Hepatocyte (in vitro differentiated cells): ENCODE measurements at places on chromosomes 3 and 15.

DNA sequence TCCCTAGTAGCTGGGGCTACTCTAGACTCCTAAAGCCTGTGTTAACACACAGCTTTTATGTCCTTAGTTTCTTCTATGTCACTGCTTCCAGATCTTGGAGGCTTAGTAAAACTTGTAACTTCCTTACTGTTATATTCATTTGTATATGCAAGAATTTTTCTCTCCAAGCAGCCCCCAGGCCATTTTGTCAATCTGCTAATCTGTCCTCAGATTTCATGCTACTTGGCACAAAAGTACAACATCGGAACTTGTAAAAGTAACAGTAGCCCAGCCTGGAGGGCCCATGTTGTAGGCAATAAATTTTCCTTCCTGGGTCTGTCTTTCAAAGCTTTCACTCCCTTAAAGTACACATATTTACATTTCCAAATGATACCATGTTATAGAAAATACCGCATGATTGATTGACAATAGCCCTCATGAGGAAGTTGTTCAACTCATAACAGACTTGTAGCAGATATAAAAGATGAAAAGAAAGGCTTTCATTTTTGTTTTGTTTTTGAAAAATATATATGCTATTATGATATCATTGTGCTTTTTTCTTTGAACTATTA lies 324.2 kb downstream of the NEK10 start:
- no peak for DNase-seq

DNA sequence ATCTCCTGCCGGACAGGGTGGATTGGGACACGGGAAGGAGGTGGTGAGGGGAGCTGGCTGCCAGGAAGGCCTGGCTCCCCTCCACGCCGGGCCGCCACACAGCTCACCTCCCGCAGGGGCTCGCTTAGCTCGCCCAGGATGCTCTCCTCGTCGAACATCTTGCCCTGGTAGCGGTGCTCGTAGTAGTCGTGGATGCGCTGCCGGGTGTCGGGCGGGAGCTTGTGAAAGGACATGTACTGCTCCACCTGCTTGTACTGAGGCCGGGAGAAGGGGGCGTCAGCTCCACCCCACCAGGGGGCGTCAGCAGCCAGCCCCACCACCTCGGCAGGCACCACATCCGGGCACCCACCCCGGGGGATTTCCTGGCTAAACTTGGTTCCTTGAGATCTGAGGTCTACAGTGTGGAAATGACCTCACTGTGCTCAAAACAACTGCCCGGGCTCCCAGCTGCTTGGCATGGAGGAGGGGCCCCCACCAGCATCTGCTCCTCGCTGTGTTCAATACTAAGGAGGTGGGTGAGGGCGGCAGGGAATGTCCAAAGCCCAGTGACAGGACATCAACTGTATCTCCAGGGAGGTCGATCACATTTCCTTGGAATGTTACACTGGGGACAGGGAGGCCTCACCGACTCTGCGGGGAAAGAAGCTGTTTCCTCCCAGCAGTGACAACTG lies 43.4 kb downstream of the HCN4 start:
- DNase-seq = no peak

- peak; percentile 59 for DNase-seq
Observed at GRCh38 chr3:168248383-168249204, 152.9 kb upstream of the GOLIM4 start.

DNA sequence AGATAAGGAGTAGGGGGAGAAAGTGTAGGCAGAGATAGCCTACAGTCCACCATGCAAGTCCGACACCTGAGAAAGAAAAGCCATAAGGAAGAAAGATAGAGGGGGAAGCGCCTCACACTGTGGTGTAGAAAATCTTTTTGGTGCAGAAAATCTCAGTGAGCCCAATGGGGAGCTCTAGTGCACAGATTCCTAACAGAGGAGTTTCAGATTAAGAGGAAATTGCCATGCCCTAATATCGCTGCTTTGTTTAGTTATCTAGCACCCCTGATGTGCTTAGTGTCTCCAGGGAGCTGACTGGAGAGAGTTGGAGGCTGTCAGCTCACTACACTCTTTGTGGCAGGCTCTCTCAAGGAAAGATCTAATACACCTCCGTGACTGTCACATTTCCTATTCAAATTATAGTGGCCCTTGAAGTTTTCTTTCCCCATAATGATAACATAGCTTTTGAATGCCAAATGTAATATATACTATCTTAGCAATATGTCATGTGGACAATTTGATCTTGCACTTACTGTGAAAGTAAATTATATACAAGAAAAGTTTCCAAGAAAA lies 33.7 kb downstream of the CGGBP1 start:
- DNase-seq = no peak

DNA sequence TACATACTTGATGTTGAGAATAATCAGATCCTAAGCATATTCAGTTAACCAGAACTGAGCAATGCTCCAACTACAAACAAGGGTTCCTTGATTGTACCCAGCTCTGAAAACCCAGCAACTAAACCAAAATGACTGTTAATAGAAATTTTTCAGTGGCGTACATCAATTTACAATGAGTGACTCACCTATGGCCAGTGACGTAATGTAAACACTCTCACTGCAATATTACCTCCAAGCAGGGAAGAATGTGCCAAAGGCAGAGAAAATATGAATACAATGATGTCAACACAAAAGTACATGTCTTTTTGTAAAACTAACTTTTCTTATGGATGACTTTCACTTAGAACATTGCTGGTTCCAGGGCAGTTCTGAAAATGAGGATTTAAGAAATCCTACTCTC lies 611.3 kb downstream of the EDEM1 start:
- DNase-seq = no peak

GRCh38 chr3:11226042-11226370 lies 46.2 kb upstream of the ATG7 start:
- no peak for DNase-seq

GRCh38 chr3:108406063-108406660 lies 104.2 kb downstream of the MYH15 start:
- DNase-seq = no peak

- no peak for DNase-seq
Observed at GRCh38 chr3:129428007-129428375, 445 bp downstream of the EFCAB12 start.

DNA sequence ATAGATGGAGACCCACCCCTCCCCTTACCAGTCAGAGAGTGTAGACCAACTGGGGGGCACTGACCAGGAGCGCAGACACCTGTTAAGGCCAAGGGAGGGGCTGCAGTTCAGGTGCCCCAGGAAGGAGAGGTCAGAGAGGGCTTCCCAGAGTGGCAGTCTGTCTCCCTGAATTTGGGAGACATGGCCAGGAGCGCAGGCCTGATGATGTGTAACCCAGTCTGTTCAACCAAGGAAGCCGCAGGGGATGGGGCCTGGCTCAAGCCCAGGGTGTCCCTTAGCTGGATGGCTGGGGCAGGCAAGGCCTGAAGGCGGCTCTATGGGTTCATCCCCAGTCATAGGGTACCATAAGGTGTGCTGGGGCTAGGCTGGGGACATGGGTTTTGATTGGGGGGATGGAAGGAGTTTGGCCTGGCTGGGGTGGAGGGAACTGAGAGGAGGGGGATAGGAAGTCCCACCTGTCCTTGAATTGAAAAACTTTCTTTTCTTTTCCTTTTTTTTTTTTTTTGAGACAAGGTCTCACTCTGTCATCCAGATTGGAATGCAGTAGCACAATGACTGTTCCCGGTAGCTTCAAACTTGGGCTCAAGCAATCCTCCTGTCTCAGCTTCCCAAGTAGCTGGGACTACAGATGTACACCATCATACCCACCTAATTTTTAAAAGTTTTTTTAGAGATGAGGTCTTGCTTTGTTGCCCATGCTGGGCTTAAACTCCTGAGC lies 75.7 kb downstream of the SMAD6 start:
- no peak for DNase-seq

DNA sequence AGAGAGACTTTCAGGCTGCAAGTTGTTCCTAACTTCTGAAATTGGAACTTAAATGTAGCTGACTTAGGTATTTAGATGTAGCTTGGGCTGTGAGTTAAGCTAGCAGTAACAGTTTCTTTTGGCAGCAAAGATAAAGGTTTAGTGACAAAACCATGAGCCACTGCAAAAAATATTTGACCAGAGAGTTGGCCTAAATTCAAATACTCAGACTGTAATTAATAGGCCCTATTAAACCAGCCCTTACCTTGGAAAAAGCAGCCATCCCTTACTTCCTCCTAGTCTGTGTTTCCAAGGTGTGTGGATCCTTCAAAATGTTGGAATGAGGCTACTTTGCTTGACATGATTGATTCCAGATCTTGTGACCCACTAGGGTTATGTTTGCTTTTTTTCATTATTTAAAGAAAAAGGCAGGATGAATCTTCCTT lies 8.2 kb downstream of the TPM1 start:
- no peak for DNase-seq

GRCh38 chr15:23529891-23530290 lies 35.6 kb upstream of the MKRN3 start:
- no peak for DNase-seq

- no peak for DNase-seq
Observed at GRCh38 chr3:66703501-66703900, 202.7 kb upstream of the LRIG1 start.

DNA sequence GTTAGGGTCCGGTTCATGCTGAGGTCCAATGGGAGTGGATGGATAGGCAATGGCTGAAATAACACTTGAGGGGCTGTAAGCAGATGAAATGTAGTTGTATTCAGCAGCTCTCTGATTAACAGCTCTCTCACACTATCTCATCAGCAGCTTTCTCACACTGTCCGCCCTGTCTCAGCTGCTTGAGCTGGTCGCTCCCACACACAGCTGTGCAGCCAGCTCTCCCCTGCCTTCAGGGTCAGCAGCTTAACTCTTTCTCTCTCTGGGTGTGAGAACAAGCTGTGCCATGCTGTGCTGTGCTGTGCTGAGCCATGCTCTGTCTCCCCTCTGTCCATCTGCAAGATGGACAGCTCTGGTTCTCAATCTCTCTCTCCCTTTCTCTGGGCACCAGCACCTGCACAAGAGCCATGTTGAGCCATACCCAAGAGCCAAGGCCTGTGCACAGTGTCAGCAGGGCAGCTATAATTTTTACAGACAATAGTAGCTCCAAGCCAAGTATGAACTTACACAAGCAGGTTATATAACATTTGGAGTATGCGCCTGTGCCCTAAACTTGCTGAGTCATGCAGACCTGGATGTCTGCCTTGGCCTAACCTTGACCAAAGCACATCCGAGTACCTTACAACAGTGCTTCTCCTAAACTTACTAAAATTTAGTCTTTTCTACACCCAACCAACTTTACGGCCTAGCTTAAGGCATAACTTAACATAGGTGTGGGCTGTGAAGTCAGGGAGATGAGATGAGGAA lies 291.3 kb upstream of the TRIM42 start:
- no peak for DNase-seq

- DNase-seq = peak; percentile 75
Observed at GRCh38 chr15:65033659-65034269, 4.3 kb upstream of the MTFMT start.

DNA sequence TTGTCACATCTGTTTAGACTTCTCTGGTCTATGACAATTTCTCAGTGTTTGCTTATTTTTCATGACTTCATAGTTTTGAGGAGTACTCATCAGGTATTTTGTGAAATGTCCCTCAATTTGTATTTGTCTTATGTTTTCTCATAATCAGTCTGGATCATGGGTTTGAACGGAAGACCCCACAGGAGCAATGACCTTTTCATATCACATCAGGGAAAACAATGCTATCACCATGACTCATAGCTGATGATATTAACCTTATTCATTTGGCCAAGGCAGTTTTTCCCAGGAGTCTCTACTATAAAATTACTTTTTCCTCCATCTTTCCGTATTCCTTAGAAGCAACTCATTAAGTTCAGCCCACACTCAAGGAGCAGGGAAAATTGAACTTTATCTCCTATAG lies 32.7 kb downstream of the AADACL2 start:
- no peak for DNase-seq

- no peak for DNase-seq
Observed at GRCh38 chr15:62122249-62122648, 42.8 kb downstream of the C2CD4B start.

DNA sequence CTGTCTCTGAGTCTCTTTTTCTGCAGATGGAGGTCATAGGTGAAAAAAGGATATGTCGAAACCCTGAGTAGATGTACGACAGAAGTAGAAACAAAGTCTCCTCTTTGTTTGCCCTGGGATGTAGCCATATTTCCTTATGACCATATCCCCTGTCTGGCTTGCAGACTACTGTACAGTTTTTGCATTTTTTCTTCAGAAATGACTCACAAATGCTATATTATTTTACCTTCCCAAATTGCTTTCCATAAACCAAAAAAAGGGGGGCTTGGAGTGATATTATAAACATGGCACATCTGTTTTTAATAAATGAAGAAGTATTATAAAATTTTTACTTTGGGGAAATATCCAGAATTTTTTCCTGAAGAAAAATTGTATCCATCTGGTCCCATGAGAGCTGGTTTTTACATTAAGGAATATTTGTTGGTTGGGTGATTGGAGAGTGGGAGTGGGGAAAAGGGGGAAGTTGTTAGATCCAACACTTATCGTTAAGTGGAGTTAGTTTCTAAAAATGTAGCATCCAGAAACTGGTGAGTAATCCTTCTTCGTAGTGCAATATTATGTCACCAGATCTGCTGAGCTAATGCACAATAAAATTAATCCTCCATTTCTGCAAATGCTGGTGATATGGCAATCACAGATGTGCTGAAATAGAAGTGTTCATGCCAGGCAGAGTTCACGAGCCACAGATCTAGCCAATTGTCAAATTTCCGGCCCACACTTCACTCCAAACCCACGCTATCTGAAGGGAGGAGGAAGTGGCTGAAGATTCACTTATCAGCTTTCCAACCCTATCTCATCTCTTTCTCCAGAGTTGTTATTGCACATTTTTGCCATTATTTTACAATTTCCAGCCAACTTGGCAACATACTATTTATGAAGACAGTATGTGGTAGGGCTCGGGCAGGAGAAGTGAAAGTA lies 313.6 kb upstream of the ATP11B start:
- no peak for DNase-seq

GRCh38 chr3:73508330-73508954 lies 116.3 kb downstream of the PDZRN3 start:
- DNase-seq = peak; percentile 89

DNA sequence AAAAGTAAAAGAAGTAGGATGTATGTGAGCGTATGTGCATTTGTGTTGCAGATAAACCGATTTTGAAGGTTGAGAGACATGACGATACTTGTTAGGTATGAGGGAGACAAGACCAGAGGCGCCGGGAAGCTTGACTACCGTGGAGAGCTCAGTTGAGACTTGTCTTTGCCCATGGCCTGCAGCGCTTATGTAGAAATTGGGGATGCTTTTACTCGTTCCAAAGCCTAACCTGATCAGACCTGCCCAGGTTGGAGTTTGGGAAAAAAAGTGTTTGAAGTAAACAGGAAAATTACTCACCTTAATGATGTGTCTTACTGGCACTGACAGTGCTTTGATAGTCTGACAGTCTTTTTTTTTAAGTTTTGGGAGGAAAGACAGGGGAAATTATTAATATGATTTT lies 202.8 kb downstream of the TP63 start:
- DNase-seq = peak; percentile 21

DNA sequence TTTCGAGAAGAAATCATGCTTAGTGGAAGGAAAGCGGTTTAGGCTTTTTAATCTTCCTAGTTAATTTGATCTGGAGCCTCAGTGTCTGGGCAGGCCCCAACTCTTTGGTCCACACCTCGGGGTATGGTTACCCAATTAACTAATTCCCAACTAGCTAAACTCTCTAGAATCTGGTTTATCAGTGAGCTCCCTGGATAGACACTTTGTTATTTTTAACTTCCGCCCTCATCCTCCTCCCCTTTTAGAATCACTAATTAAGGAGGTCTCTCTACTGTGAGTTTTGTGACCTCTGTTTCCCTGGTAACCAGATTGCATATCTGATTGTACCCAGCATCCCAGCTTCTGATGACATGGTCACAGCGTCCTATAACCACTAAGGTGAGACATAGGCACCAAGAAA lies 112.2 kb downstream of the RARB start:
- no peak for DNase-seq
